ENCODE measurements at places on chromosomes 13 and 19. TPM values are rescaled to one million over a fixed set of nuclear protein-coding genes. Genes with fewer than 3 reads are reported as not detected.

Gene PRKCG
- not detected for total RNA-seq

Gene KCNRG
- 9.8 TPM for total RNA-seq

Gene NALCN
- total RNA-seq: 7.3 TPM

Gene ZNF773
- 9.9 TPM for total RNA-seq

Gene TPP2
- total RNA-seq: 41.2 TPM

Gene CATSPERD
- not detected for total RNA-seq

Gene KMT2B
- 8.8 TPM for total RNA-seq

Gene DUS3L
- 25.2 TPM for total RNA-seq

Gene ATF5
- total RNA-seq: 2.7 TPM

Gene SMAD9
- total RNA-seq: 1.8 TPM

Gene CCL25
- total RNA-seq: not detected

Gene LSR
- total RNA-seq: 0.27 TPM

Gene OR7C1
- not detected for total RNA-seq

Gene MAN2B1
- total RNA-seq: 33.1 TPM

Gene INSL3
- total RNA-seq: not detected

Gene SOX1
- not detected for total RNA-seq

Gene KLK12
- total RNA-seq: not detected

Gene IGSF23
- 0.28 TPM for total RNA-seq

Gene CFAP97D2
- not detected for total RNA-seq

Gene LYPD3
- total RNA-seq: not detected

Gene IQCN
- under 0.01 TPM for total RNA-seq

Gene APC2
- total RNA-seq: 0.09 TPM

Gene PLA2G4C
- 40.9 TPM for total RNA-seq

Gene C5AR2
- 0.09 TPM for total RNA-seq

Gene ZNF264
- total RNA-seq: 23.8 TPM
